ENCODE measurements at places on chromosomes 5 and 9.

DNA sequence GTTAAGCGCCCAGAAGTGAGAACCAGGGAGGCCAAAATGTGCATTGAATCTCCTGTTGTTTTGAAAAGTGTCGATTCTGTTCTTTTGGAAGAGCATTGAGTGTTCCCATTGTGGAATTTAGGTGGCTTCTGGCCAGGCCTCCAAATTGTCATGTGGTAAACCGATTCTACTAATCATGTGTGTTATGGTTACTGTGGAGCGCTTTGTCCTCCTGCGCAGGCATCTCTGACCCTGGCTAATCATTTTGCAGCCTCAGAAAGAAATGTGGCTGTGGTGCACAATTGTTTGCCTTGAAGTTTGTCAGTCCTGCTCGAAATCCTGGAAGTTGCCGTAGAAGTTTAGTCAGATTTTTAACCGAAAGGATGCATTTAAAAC is 121.3 kb downstream of the RASGRF2 start:
- no peak for DNase-seq

DNA sequence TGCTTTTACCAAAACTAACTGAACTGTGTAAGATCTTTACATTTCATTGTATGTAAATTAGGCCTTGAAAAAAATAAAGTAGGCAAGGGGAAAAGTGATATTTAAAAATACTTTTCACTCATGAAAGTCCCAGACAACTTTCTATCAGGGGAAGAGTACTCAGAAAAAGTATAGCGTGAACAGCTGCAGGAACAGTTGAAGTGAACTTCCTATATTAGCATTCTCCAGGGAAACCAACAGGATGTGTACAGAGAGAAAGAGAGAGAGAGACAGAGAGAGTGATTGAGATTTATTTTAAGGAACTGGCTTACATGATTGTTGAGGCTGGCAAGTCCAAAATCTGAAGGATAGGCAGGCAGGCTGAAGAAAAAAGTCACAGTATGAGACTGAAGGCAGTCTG is 42.0 kb downstream of the ERMP1 start:
- DNase-seq: no peak

DNA sequence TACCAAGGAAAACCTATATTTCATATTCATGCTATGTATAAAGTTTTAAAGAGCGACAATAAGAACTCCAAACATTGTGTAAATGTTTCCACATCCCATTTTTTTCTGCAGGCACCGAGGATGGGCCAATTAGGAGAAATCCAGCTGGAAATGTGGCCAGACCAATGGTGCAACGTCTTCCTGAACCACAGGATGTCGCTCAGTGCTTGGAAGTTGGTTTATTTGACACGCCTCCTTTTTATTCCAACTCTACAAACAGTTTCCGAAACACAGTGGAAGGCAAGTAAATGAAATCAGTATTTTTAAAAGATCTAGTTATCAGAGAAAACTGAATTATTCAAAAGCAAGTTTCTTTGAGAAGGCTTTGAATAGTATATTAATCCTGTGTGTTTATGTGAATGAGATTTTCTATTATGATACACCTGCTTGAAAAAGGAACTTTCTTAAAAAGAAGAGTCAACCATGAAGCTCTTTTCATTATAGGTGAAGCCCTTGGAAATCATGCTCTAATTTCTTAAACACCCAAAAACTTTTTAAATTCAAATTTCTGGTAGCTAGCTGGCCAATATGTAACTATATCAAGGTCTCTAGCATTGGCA is 9.1 kb downstream of the TYRP1 start:
- DNase-seq: no peak

DNA sequence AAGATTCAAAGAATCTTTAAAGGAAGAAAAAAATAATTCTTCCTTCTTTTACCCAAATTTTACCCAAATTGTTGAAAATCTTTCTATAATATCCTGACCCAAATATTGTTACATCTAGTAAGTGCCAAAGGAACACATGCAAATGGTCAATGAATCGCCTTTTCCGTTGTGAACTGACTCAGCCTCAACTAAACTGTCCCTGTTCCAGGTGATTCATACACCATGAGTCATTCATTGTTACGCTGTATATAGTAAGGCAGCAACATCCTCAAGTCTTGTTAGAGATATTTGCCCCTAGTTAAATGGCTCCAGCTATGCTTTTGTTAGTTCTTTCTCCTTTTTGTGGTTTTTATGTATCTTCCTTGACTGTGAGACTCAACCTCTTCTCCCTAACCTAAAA is 9.7 kb downstream of the PTGER4 start:
- peak; percentile 41 for DNase-seq

GRCh38 chr5:32449262-32449661 is 4.7 kb upstream of the ZFR start:
- no peak for DNase-seq

GRCh38 chr9:20526500-20527319 is 95.6 kb downstream of the MLLT3 start:
- DNase-seq: no peak

DNA sequence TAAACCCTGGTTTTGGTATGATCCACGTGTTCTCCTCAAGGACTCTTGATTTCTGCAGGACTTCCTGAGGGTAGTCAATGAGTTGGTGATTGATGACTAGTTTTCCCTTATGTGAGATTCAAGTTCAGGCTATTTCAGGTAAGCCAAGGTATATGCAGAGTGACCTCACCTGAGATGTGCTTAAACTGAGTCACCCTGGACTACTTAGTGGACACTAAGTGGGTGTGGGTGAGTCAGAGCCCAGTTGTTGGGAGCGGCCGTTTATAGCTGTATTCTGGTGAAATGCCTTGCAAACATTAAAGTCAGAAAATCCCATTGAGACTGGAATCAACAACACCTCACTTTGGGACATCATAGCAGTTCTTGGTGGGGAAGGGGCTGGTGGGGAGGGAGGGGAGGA is 62.9 kb downstream of the SLC28A3 start:
- no peak for DNase-seq

DNA sequence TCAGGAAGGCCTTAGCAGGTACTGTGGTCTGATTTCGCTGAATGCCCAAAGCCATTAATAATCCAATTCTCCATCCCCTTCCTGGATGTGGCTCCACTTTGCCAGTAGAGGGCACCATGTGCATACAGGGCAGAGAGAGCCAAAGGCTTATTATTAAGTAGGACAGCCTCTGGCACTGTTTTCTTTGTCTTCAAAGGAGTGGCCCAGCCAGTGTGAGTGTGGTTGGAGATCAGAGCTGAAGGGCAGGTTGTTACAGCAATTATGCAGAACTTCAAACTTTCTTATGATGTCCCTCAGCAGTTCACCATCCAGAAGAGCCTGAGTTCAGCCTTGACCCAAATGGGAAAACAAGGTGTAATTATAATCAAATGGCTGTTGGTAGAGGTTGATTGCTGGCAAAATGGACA is 38.6 kb upstream of the CEMIP2 start:
- DNase-seq: peak; percentile 56

- DNase-seq: no peak
Observed at GRCh38 chr9:93911801-93912554, 43.2 kb downstream of the BARX1 start.

- peak; percentile 29 for DNase-seq
Observed at GRCh38 chr5:142063878-142064331, 44.7 kb upstream of the NDFIP1 start.

DNA sequence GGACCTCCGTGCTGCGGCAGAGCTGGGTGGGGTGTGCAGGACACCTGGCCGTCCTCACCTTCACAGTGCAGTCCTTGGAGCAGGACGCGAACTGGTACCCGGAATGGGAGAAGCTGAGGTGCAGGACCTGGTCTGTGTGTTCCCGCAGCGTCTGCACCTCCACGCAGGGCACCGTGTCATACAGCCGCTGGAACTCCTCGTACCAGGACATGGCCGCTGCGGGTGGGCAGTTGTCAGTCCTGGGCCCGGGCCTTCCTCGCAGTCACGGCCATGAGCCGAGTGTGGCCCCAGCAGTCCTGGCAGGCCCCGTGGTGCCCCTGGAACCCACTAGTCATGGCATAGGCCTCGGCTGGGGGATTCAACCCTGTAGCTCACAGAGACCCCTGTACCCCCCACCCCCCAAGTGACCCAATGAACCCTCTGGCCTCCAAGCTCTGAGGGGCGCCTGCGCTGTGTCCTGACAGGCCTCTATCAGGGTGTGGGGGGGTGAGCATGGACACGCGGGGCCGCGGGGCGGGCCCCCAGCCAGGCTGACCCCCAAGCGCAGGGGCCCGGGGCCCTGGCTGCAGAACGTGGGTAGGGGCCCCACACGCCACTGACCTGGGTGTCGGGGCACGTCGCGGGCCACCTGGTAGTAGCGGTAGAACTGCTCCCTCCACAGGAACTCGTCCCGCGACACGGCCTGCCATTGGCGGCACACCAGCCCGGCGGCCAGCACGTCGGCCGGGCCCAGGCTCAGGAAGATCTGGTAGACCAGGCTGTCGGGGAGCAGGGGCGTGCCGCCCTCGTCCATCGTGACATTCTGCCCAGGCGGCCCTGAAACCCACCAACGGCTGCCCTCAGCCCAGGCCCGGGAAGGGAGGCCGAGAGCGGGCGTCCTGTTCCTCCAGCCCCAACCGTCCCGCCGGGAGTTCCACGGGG is 987 bp downstream of the FBXW5 start:
- peak; percentile 36 for DNase-seq

DNA sequence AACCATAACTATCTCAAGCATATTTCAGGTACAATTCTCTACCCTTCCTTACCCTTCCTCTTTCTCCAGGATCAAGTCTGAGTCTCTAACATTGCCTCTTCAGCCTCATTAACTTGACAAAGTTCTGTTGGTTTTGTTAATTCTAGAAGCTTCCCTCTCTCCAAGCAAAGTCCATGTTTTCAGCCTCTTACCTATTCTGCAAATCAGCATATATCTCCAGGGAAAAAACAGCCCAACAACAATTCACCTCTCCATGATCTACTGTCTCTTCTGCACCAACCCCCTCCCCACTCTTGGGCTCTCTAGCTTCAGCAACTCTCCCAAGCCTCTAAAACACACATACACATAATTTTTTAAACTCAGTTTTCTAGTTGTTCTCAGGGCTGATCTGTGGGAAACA is 72.2 kb downstream of the LIX1 start:
- DNase-seq: no peak

GRCh38 chr5:140355546-140355945 is 4.4 kb upstream of the SLC4A9 start:
- DNase-seq: no peak

DNA sequence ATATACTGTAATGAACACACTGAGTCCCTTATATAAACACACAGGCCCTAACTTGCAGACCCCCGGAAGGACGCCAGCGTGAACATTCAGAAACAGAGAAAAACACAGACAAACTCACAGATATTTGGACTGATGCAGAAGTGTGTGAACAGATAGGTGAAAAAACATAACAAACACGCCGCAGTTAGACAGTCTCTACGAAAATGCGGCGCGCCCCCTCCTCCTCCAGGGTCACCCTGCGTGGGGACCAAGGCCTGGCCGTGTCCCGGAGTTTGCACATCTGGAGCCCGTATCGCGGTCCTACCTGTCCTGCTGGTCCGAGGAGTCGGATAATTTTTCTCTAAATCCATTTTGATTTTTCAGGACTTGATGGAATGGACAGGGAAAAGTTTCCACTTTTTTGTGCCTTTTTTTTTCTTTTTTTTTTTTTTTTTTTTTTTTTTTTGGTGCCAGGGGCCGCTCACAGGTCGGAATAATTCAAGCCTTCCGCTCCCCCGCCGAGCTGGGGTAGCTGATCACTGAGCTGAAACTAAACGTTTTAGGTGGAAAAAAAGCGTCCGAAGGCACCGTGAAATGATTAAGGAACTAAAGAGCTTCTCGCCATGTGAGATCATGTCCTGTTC is at the start of gene PAX5:
Gene PAX5 (minus strand): TSS at position 587 of the 623 bp plus-strand sequence. CDS start 237 bp downstream, at position 350.
- DNase-seq: no peak

DNA sequence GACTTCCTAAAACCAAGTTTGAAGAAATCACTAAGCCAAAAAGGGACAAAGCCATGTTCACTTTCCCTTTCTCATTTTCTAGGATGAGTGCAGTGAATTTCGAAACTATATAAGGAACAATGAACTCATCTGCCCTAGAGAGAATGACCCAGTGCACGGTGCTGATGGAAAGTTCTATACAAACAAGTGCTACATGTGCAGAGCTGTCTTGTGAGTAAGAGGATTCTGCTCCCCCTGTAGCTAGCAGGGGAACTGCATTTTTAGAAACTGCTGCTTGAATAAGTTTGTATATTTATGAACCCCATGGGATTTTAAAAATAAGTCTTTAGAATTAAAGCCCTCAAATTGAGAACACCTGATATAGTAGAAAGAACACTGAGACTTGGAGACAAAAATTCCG is 42.7 kb upstream of the SPINK14 start:
- no peak for DNase-seq

- DNase-seq: no peak
Observed at GRCh38 chr9:130911254-130912049, 14.8 kb upstream of the QRFP start.

DNA sequence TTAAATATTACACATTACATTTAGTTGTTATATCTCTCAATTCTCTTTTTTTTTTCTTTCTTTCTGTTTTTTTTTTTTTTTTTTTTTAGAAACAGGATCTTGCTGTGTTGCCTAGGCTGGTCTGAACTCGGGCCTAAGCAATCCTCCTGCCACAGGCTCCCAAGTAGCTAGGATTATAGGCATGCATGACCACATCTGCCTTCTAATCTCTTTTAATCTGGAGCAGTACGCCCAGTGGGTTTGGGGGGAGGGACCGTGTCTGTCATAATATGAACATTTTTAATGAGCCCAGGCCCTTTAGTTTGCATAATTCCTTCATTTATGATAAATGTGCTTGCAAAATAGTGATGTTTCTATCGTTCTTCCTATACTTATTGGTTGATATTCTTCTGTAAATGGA is 10.3 kb downstream of the RHOBTB3 start:
- no peak for DNase-seq

DNA sequence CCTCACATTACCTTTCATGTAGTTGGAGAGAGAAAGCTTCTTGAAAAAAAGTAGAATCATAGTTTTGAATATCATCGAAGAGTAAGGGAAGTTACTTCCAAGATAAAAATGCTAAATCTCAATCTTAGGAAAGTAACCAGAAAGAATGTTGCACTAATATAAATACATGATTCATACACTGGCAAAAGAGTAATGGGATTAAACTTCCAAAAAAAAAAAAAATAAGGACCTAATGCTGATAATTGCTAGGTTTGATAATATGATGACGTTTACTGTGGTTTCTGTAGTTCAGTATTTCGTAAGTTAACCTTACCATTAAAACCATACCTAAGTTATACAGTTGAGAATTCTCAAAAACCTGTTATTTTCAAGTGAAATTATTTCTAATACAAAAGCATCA is 573.8 kb upstream of the CDH9 start:
- DNase-seq: no peak

DNA sequence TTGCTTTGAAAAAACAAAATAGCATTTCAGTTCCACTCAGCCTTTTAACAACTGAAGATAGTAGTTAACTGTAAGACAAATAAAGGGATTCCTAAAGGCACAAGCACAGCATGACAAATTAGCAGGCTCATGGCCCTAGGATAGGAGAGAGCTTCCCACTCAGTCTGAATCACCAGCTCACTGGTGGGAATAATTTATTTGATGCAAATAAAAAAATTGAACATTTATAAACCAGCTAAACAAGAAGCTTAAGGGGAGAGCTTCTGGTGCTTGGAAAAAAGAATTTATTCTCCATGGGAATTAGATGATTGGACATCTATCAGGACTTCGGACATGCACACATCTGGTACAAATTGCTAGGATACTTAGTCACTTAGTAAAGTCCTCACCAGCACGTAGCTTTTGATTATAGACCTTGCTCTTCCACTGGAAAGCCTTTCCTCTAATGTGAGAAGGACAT is 294.1 kb upstream of the TNC start:
- no peak for DNase-seq

Measured in activated naive CD4-positive, alpha-beta T cell treated with anti-CD3 and anti-CD28 coated beads, Interleukin-2, amount 50 U/mL, for 16 hours (primary cell).